Activated naive CD8-positive, alpha-beta T cell treated with anti-CD3 and anti-CD28 coated beads for 36 hours (primary cell): ENCODE measurements at places on chromosomes 5 and 9. TPM values are rescaled to one million over a fixed set of nuclear protein-coding genes. Genes with fewer than 3 reads are reported as not detected.

The PCDHB14 gene
- not detected for total RNA-seq

GRCh38 chr5:38424148-38425060, 132.0 kb downstream of the LIFR start:
- DNase-seq, result no peak
- H3K36me3 ChIP-seq, result no peaks in the 10 kb centered on the region
- no peaks in the 10 kb centered on the region for H3K4me1 ChIP-seq

GRCh38 chr5:56356121-56356835, 123.1 kb upstream of the ANKRD55 start:
- no peak overlapping the region for H3K27ac ChIP-seq
- DNase-seq, result no peak
- H3K27me3 ChIP-seq, result peaks cover under 1% of the 10 kb centered on the region
- H3K36me3 ChIP-seq, result no peaks in the 10 kb centered on the region
- H3K4me3 ChIP-seq, result no peak overlapping the region
- H3K4me1 ChIP-seq, result peaks cover 30% of the 10 kb centered on the region

- DNase-seq, result no peak
- H3K27ac ChIP-seq, result peak overlapping the region; percentile 74
- H3K36me3 ChIP-seq, result peaks cover 11% of the 10 kb centered on the region
These were observed 937 bp upstream of the MACROH2A1 start for GRCh38 chr5:135399794-135400542.

GRCh38 chr5:88847420-88847819, 35.6 kb downstream of the MEF2C start:
- H3K27ac ChIP-seq, result no peak overlapping the region
- peaks cover 19% of the 10 kb centered on the region for H3K4me1 ChIP-seq
- peaks cover 17% of the 10 kb centered on the region for H3K27me3 ChIP-seq
- no peak for DNase-seq
- H3K36me3 ChIP-seq, result no peaks in the 10 kb centered on the region

DNA sequence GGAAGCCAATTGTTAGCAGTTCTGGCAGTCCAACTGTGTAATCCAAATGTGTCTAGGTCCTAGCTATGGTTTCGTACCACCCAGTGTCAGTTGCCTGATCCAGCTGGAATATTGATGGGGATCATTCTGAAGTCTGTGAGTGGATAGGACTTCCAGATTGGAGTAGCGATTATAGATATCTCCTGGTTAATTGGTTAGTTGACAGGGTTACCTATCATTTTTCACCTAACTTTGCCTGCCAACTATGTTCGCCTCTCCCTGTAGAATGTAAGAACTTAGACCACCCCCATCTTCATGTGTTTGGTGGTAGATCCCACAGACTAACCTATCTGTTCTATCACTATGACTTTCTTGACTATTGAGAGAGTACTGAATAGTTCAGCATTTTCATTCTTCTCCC, 59.9 kb downstream of the TEK start:
- H3K27ac ChIP-seq, result no peak overlapping the region
- H3K4me1 ChIP-seq, result no peaks in the 10 kb centered on the region
- DNase-seq, result no peak
- no peaks in the 10 kb centered on the region for H3K27me3 ChIP-seq
- no peaks in the 10 kb centered on the region for H3K36me3 ChIP-seq

- H3K27me3 ChIP-seq, result peaks cover 4% of the 10 kb centered on the region
- no peak for DNase-seq
- no peaks in the 10 kb centered on the region for H3K4me1 ChIP-seq
- peaks cover 2% of the 10 kb centered on the region for H3K36me3 ChIP-seq
- no peak overlapping the region for H3K27ac ChIP-seq
These were observed 57.3 kb upstream of the WWC1 start for GRCh38 chr5:168234133-168234532.

GRCh38 chr9:99573886-99574285, 247.8 kb upstream of the NR4A3 start:
- no peaks in the 10 kb centered on the region for H3K4me1 ChIP-seq
- no peak for DNase-seq
- no peak overlapping the region for H3K4me3 ChIP-seq
- H3K27me3 ChIP-seq, result peaks cover 6% of the 10 kb centered on the region
- H3K36me3 ChIP-seq, result no peaks in the 10 kb centered on the region
